ENCODE measurements at places on chromosomes 4 and X.

DNA sequence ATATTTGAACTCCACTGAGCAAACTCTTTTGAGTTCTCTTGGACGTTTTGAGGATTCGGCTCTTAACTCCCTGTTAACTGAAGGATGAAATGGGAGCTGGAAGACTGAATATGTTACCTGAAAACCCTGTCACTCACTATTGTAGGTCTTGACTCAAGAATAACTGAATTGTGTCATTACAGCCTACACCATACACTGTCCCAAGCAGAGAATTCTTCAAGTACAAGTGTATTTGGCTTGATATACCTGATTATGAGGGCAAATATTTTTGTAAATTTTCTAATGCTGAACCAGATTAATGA is 276.1 kb downstream of the CFAP299 start:
- no peak for DNase-seq

DNA sequence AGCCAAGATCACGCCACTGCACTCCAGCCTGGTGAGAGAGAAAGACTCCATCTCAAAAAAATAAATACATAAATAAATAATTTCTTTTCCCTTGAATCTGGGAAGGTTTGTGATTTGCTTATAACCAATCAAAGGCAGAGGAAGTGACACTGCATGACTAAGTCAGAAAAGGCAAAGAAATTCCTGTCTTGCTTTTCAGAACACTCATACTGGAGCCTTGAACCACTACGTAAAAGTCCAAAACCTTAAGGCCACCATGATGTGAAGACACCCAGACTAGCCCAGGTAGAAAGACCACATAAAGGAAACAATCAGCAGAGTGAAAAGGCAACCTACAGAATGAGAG is 36.6 kb downstream of the TMEM156 start:
- DNase-seq: no peak

DNA sequence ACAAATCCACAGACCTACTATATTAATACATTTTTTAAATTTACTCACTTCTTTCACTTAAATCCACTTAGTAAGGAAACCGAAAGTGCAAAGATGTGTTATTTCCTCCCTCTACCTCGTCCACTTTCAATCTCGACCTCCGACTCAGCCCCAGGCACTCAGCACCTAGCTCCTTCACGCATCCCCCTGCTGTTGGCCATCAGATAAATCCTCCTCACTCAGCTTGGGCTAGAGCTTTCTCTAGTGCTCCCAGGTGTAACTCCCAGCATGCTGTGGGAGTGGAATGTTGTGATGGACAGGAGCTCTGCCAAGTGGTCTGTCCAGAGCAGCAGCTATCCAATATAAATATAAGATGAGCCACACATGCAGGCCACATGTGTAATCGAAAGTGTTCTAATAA is 26.7 kb upstream of the TEC start:
- DNase-seq: no peak

- no peak for DNase-seq
Measured at GRCh38 chr4:63396269-63396668, 1013.0 kb downstream of the TECRL start.

GRCh38 chr4:72295966-72296557 is 264.3 kb downstream of the NPFFR2 start:
- no peak for DNase-seq

GRCh38 chrX:40733706-40734105 is 1.6 kb downstream of the MED14 start:
- no peak for DNase-seq

All from fibroblast of skin of left biceps (primary cell).